Stomach (tissue), 19 donors: ENCODE measurements at places on chromosomes 13 and 19. TPM values are rescaled to one million over a fixed set of nuclear protein-coding genes. Genes with fewer than 3 reads are reported as not detected.
A peak's percentile ranks its signal among the peaks of the same experiment; 100 is the strongest.

The C5AR2 gene
- 0.87 TPM for total RNA-seq

The IGFL2 gene
- total RNA-seq: not detected

The ARHGEF7 gene
- 126 TPM for total RNA-seq

The CRX gene
- total RNA-seq: not detected

The ADPRHL1 gene
- total RNA-seq: 1.8 TPM

The CYP4F2 gene
- total RNA-seq: not detected

DNA sequence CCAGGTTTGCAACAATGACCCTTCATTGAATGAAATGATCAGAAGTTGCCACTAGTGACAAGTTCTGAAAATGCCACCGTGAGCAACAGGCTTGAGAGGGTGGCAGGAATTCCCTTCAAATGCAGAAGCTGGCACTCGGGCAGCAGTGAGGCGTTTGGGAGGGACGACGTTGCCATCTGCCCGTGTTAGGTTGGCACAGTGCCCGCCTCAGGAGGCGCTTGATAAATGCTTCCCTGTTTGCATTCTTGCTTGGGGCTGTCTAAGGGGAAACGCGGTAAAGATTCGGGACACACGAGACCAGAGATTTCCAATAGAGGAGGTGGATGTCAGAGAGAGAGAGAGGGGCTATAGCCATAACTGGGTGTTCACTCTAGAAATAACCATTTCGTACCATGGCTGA, 101.9 kb downstream of the TEX29 start:
- no peak overlapping the region for H3K27ac ChIP-seq
- no peaks in the 10 kb centered on the region for H3K27me3 ChIP-seq
- H3K36me3 ChIP-seq: no peaks in the 10 kb centered on the region
- H3K4me3 ChIP-seq: no peak overlapping the region
- no peak for DNase-seq
- H3K4me1 ChIP-seq: no peaks in the 10 kb centered on the region

DNA sequence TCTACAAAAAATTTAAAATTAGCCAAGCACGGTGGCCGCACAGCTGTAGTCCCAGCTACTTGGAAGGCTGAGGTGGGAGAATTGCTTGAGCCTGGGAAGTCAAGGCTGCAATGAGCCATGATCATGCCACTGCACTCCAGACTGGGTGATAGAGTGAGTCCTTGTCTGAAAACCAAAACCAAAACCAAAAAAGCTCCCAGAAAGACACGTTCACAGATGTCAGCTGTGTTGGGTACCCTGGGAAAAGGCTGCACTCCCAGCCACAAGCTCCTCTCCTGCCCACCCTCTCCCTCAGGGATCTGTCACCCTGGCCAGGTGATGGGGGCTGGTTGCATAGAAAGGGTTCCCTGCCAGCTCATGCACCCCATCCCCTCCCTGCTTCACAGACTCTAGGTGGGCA, 53.3 kb downstream of the RNF6 start:
- no peaks in the 10 kb centered on the region for H3K27me3 ChIP-seq
- DNase-seq: no peak
- H3K4me1 ChIP-seq: no peaks in the 10 kb centered on the region
- H3K36me3 ChIP-seq: no peaks in the 10 kb centered on the region

GRCh38 chr19:3783660-3784584, 2.3 kb downstream of the MATK start:
- peak; percentile 20 for DNase-seq
- H3K36me3 ChIP-seq: no peaks in the 10 kb centered on the region
- no peak overlapping the region for H3K4me3 ChIP-seq
- H3K27ac ChIP-seq: no peak overlapping the region
- peaks cover 19% of the 10 kb centered on the region for H3K4me1 ChIP-seq

DNA sequence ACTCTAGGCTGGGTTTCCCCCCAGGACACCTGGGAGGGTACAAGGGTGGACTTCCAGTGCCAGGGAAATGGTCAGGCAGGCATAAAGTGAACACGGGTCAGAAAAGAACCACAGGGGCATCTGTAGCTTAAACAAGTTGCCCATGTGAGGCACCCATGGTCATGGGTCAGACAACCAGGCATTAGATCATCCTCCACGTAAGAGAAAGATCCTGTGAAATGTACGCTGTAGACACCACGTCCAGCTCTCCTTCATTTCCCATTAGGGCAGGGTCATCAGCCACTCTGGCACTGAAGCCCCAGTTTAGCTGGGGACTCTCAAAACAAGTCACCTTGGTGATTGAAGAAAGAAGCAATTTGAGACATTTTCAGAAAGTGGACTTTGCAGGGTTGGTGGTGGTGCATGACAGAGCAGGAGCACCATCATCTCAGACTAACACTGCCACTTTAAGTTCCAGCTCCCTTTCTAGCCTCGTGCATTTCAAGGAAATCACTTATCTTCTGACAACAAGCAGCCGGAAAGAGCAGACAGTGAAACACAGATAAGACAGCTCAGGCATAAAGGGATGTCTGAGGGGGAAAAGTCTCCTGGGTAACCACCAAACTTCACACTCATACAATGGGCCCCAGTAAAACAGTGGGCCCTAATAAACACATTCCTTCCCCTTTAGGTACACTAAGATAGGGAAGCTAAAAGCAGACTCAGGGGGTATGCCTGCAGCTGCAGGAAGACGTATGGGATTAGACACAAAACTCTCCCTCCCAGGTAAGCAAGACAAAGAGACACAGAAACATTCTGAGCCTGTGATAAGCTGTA, 16.1 kb upstream of the SIGLEC6 start:
- no peak overlapping the region for H3K27ac ChIP-seq
- H3K4me1 ChIP-seq: no peaks in the 10 kb centered on the region
- H3K27me3 ChIP-seq: peaks cover 14% of the 10 kb centered on the region
- DNase-seq: no peak
- H3K36me3 ChIP-seq: no peaks in the 10 kb centered on the region

DNA sequence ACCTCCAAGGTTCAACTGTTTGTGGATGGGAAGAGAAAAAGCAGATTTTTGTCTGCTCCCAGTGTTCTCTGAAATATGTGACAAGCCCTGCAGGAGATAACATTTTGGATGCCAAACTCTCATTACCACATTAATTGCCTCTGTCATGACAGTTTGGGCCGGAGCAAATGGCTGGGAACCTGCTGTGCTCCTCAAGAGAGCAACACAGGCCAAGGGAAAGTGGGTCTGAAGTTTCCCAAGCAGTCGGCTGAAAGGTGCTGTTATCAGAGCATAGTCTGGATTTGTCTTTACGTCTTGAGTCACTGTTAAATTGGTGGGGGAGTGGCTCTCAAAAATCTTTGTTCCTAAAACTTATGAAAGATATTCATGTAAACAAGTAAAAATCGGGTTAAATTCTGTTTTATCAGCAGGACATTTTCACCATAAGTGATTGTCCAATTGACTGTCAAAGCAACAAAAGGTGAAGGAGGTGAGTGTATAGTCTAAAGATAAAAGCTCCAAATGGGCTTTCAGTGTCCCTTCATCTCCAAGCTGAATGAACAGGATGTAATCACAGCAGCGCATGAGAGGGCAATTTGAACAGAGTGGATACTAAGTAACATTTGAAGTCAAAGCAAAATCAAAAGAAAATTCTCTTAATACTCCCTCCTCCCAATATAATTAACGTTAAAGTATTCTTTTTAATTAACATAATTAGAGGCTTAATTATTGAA, 844.8 kb downstream of the PCDH17 start:
- H3K4me3 ChIP-seq: no peak overlapping the region
- DNase-seq: no peak
- H3K36me3 ChIP-seq: no peaks in the 10 kb centered on the region

DNA sequence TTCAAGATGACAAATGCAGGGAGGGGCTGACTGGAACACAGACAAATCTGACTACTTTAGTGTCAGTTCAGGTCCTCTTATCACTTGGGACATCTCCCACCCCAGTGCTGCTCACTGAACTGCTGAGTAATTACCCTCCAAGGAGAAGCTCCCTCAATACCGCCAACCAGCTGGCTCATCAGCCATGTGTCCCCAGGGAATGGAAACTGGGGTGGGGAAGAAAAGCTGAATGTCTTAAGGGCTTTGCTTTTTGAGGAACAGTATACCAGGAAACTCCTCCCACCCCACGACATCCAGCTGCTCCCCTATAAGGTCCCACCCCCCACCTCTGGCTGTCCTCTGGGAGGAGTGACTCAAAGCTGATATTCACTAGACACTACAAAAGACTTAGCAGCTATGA, 2.0 kb downstream of the ZNF823 start:
- DNase-seq: no peak
- H3K27me3 ChIP-seq: no peaks in the 10 kb centered on the region
- H3K4me1 ChIP-seq: peaks cover 34% of the 10 kb centered on the region

- H3K27ac ChIP-seq: no peak overlapping the region
- no peak overlapping the region for H3K4me3 ChIP-seq
- H3K36me3 ChIP-seq: peaks cover 9% of the 10 kb centered on the region
- no peak for DNase-seq
- H3K4me1 ChIP-seq: peaks cover 29% of the 10 kb centered on the region
These were observed 8.1 kb downstream of the ANO8 start for GRCh38 chr19:17326595-17326966.

DNA sequence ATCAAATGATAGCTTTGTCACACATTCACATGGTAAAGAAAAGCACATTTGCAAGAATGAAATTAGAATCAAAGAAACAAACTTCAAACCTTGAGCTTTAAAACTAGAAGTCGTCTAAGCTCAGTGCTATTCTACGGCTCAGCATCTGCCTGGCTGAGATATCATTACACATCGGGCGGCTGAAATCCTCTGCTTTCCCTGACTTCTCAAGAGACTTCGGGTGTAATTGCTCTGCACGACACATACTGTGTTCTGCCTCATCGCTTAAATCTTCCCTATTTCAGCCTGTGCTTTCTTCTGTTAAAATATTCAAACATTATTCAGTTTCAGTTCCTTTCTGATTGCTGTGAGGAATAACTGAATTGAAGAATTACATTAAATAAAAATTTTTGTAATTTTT, 265.3 kb downstream of the NALCN start:
- no peak overlapping the region for H3K27ac ChIP-seq
- DNase-seq: peak; percentile 18
- H3K4me3 ChIP-seq: no peak overlapping the region
- peaks cover 7% of the 10 kb centered on the region for H3K27me3 ChIP-seq
- H3K4me1 ChIP-seq: no peaks in the 10 kb centered on the region

DNA sequence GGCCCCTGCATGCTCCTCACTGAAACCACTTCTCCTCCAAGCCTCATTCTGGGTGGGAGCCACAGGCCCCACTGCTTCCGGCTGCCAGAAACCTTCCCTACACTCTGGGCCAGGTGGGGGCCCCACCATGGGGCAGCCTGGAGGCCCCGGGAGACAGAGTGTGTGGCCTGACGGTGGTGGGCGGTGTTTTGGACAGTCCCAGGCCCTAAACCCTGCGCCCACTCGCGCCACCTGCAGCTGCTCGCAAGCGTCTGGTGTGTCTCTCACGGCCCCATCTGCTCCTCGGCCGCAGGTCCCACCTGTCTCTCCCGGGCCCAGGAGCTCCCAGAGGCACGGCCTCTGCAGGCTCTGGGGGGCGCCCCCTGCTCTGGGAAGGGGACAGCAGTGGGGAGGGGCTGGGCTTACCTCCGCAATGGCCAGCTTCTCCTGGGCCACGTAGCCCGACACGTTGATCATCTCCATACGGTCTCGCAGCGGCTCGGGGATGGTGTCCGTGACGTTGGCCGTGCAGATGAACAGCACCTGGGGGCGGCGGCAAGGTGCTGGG, 5.6 kb downstream of the RPL36 start:
- peaks cover 93% of the 10 kb centered on the region for H3K36me3 ChIP-seq
- no peaks in the 10 kb centered on the region for H3K27me3 ChIP-seq
- no peak for DNase-seq

GRCh38 chr19:29442910-29443309, 82.9 kb upstream of the VSTM2B start:
- no peak overlapping the region for H3K4me3 ChIP-seq
- H3K27ac ChIP-seq: no peak overlapping the region
- no peak for DNase-seq
- no peaks in the 10 kb centered on the region for H3K4me1 ChIP-seq

GRCh38 chr13:113946409-113947181, 27.3 kb downstream of the C13orf46 start:
- H3K36me3 ChIP-seq: no peaks in the 10 kb centered on the region
- H3K4me1 ChIP-seq: peaks cover 21% of the 10 kb centered on the region
- no peak for DNase-seq
- H3K27ac ChIP-seq: no peak overlapping the region

DNA sequence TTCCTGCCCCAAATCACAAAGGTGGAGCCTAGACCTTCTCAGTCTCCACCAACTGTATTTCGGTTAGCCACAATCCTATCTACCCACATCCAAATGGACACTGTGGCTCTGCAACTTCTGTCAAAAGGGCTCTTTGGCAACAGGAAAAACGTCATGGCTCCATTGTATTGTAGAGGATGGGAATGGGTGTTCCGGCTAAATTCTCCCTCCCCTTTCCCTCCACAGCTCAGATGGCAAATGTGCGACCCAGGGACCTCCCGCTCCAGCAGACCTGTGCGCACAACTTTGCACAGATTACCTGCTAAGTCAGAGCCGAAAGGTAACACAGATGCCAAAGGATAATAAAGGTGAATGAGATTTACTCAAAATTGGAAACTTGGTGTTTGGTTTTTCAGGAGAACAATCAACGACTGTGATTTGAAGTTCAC, 968 bp upstream of the KL start:
- H3K36me3 ChIP-seq: no peaks in the 10 kb centered on the region
- peak overlapping the region; percentile 58 for H3K4me3 ChIP-seq

DNA sequence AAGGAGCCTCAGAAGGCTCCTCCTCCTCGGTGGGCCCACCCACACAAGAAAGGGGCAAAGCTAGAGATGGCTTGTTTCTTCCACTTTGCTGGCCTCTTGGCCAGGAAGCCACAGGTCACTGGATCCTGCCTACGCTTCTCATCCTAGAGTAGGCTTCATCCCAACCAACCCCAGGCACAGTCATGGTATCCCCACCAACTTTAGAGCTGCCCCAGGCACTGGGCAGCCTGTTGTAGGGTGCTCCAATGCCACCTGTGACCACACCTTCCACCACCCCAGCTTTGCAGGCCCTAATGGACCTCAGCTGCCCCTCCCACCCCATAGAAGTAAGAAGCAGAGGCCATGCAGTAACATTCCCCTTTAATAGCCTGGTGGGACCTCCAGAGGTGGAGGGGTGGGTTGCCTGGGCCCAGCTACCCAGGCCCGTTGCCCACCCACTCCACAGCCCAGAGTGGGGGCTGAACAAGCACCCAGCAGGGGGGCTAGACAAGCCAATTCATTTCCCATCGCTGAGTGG, 522 bp upstream of the CHMP2A start:
- no peak for DNase-seq
- H3K4me3 ChIP-seq: peak overlapping the region; percentile 81
- peak overlapping the region; percentile 94 for H3K27ac ChIP-seq
- peaks cover 61% of the 10 kb centered on the region for H3K4me1 ChIP-seq
- H3K27me3 ChIP-seq: no peaks in the 10 kb centered on the region
- H3K36me3 ChIP-seq: peaks cover 43% of the 10 kb centered on the region

DNA sequence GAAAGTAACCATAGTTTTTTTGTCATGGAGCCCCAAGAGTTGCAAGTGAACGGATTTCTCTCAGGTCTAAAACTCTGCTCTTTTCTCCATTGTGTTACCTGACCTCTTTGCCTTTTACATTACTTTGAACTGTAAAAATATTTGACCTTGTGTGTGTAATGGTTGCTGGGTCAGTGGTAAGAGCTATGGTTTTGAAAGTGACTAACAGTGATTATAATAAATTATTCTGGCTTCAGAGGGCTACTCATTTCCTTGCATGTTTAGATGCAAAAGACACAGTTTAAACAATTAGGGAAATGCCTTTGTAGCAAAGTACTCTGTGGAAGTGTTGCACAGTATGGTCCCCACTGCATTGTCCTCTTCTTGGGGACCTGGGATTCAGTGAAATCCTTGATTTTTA, 29.3 kb upstream of the PSG8 start:
- no peaks in the 10 kb centered on the region for H3K4me1 ChIP-seq
- H3K27me3 ChIP-seq: no peaks in the 10 kb centered on the region
- DNase-seq: no peak
- H3K36me3 ChIP-seq: no peaks in the 10 kb centered on the region
